Activated CD8-positive, alpha-beta T cell treated with anti-CD3 and anti-CD28 coated beads, Interleukin-2, amount 10 ng/mL, durations not matched to agents 7 days and 5 days (primary cell): ENCODE measurements at places on chromosomes 5 and 9. TPM values are rescaled to one million over a fixed set of nuclear protein-coding genes. Genes with fewer than 3 reads are reported as not detected.

Gene AJM1
- total RNA-seq: 5.3 TPM

Gene IL13
- total RNA-seq: 1.4 TPM

Gene LCN2
- not detected for total RNA-seq

Gene IQGAP2
- 62.7 TPM for total RNA-seq

Gene LHX3
- total RNA-seq: 0.16 TPM

Gene PRRT1B
- total RNA-seq: not detected

Gene SMIM32
- not detected for total RNA-seq

Gene HEMGN
- 1.2 TPM for total RNA-seq

Gene SURF1
- total RNA-seq: 37.4 TPM

GRCh38 chr5:111404270-111404769 is 108.0 kb downstream of the STARD4 start:
- H3K4me1 ChIP-seq: no peaks in the 10 kb centered on the region
- no peak overlapping the region for H3K27ac ChIP-seq
- H3K36me3 ChIP-seq: peaks cover 80% of the 10 kb centered on the region
- no peaks in the 10 kb centered on the region for H3K27me3 ChIP-seq
- DNase-seq: no peak
- no peak overlapping the region for H3K4me3 ChIP-seq

DNA sequence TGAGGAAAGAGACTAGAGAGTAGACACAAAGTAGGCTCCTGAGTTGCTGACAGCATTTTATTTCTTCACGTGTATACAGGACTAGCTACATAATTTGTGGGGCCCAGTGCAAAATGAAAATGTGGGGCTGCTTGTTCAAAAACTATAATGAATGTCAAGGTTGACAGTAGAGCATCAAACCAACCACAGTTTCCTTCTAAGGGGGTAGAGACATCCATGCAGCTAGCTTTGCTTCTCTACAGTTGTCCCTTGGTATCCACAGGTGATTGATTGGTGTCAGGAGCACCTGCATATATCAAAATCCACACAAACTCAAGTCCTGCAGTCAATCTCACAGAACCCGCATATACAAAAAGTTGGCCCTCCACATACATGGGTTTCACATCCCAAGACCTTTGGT is 129.6 kb downstream of the SAXO1 start:
- H3K27me3 ChIP-seq: peaks cover 16% of the 10 kb centered on the region
- H3K36me3 ChIP-seq: no peaks in the 10 kb centered on the region
- no peak overlapping the region for H3K27ac ChIP-seq
- no peak for DNase-seq

DNA sequence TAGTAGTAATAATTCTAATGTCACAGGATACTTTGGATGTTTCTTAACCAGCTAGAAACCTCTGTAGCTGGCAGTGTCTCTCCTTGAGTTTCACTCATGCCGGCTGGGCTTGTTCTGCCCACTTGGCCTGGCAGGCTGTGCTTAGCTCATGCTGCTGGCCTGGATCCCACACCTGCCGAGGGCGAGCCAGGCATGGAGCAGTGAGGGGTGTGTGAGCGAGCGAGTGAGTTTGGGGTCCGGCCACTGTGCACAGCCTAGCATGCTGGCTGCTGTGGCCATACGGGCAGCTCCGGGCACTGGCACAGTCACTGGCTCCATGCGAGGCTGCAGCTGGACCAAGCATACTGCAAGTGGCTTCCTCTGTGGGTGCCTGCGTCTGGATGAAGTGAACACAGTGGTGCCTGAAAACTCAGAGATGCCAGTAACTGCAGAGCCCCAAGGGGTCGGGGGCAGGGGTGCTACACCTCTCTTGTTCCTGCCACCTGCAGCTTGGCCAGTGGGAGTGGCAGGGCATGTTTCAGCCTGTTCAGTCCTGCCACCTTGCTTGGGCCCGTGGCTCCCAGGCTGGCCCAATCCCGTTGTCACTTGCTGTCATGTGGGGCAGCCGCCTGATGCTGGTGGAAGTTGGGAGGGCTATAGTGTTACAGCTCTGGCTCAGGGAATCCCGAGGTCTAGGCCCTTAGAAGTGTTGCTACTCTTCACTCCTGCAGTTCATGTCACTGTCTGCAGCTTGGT is 9.9 kb downstream of the FSD1L start:
- H3K27ac ChIP-seq: no peak overlapping the region
- peaks cover 9% of the 10 kb centered on the region for H3K36me3 ChIP-seq
- no peaks in the 10 kb centered on the region for H3K27me3 ChIP-seq
- H3K4me3 ChIP-seq: no peak overlapping the region

DNA sequence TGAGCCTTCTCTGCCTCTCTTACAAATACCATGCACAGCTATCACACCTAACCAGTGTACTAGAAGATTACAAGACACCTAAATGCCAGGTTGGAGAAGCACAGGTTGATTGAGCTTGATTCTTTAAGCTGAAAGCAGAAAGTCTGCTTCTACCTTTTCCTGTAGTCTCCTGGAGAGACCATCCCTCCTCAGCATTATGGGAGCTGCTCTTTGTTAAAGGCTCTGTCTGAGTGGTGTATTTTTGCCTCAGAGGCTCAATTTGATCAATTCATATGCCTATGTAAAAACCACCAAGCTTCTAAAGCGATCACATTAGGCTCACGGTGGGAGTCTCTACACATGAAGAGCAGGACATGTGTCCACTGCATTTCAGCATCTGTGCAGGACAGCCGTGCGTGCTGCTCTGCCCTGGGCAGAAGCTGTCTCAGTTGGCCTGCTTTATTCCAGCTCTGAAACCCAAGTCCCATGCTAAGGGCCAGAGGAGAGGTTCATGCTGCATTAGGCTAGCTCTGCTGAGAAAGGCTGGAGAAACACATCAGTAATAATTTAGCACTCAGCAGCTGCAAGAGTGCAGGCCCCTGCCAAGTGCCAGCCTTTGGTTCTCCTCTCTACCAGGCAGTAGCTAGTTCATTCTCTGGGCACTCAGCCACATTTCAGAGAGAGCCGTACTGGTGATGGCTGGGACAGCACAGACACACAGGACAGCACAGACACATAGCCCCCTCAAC is 41.7 kb downstream of the TMEM167A start:
- H3K27ac ChIP-seq: no peak overlapping the region
- no peak overlapping the region for H3K4me3 ChIP-seq
- peaks cover 2% of the 10 kb centered on the region for H3K4me1 ChIP-seq
- no peaks in the 10 kb centered on the region for H3K27me3 ChIP-seq
- DNase-seq: no peak
- H3K36me3 ChIP-seq: no peaks in the 10 kb centered on the region

- H3K27me3 ChIP-seq: peaks cover 21% of the 10 kb centered on the region
- no peak overlapping the region for H3K27ac ChIP-seq
- no peak for DNase-seq
- no peaks in the 10 kb centered on the region for H3K36me3 ChIP-seq
- H3K4me1 ChIP-seq: peaks cover under 1% of the 10 kb centered on the region
Observed at GRCh38 chr9:132986114-132986513, 7.6 kb downstream of the GFI1B start.

GRCh38 chr5:143575286-143575685 is 171.8 kb upstream of the NR3C1 start:
- H3K4me3 ChIP-seq: no peak overlapping the region
- no peak overlapping the region for H3K27ac ChIP-seq
- no peaks in the 10 kb centered on the region for H3K36me3 ChIP-seq

DNA sequence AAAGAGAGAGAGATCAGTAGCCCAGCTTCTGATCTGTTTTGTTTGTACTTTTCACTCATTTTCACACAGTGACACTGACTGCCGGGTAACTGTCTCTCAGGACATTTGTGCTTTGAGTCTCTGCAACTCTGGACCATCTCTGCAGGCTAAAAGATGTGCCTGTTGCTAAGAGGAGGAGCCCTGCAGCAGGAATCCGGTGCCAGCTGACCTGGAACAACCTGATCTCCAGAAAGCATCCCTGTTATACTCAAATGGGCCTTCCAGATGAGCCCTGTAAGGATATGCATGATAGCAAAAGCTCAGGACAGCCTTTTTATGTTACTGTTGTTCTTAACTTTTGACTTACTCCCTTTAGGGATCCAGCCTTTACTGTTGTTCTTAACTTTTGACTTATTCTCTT is 170.7 kb upstream of the RASEF start:
- no peaks in the 10 kb centered on the region for H3K4me1 ChIP-seq
- no peaks in the 10 kb centered on the region for H3K27me3 ChIP-seq
- no peak for DNase-seq
- H3K36me3 ChIP-seq: no peaks in the 10 kb centered on the region
- H3K4me3 ChIP-seq: no peak overlapping the region

DNA sequence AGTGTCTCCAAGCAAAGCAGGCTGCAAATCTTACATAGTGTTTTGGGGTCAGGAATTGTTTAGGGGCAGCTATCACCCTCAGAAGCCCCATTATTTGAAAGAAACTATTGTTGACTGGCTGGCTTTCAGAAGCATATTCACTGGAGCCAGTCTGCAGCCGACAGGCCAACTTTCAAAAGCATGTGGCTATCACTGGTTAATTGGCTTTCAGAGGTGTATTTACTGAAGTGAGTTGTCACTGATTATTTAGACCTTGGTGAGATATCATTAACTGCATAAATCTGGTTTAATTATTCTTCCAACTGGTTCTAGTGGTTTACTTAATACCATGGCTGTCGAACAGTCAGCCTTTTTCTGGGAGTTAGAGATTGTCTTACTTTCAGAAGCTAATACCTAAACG is 247.0 kb downstream of the CWC27 start:
- H3K36me3 ChIP-seq: peaks cover 7% of the 10 kb centered on the region
- no peaks in the 10 kb centered on the region for H3K27me3 ChIP-seq

DNA sequence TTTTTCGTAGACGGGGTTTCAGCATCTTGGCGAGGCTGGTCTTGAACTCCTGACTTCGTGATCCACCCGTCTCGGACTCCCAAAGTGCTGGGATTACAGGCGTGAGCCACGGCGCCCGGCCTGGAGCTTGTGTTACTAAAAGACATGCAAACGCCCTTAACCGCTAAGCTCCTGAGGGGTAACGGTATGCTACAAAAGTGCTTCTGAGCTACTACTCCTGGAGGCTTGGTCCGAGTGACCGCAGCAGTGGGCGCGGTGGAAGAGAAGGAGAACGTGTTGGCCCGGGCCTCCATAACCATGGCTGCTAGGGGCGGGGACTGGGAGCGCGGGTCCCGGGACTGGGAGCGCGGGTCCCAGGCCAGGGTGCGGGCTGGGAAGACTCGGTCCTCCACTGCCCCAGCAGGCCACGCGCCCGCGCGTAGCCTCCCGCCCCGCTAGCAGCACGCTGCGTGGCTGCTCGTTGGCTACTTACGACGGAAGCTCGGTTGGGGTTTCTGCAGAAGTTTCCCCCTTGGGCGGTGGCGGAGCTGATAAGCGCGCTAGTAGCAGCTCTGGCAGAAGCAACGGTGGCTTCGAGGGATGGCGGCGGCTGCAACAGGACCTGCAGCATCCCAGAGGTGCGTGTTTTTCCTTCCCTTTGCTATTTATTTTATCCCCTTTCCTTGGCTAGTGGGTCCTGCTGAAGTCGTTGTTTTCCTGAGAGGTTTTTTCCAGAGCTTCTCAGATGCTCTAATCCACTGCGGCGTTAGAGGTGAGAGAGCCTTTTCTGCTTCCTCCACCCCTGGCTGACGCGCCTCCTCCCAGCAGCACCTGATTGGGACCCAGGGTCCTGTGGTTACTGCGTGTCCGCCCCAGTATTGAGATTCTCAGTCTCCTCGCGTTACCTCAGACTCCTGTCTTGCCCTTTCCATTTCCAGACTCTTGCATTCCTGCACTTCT is 69.2 kb upstream of the CCDC180 start:
- H3K4me3 ChIP-seq: peak overlapping the region; percentile 91
- H3K27ac ChIP-seq: peak overlapping the region; percentile 96
- peak; percentile 90 for DNase-seq
- H3K27me3 ChIP-seq: no peaks in the 10 kb centered on the region
- peaks cover 15% of the 10 kb centered on the region for H3K4me1 ChIP-seq

GRCh38 chr9:131296460-131296859 is 6.9 kb downstream of the PLPP7 start:
- no peak overlapping the region for H3K4me3 ChIP-seq
- H3K4me1 ChIP-seq: no peaks in the 10 kb centered on the region
- peaks cover 7% of the 10 kb centered on the region for H3K27me3 ChIP-seq

GRCh38 chr5:169811680-169812079 is 168.6 kb downstream of the INSYN2B start:
- H3K36me3 ChIP-seq: peaks cover 49% of the 10 kb centered on the region
- H3K27ac ChIP-seq: no peak overlapping the region
- no peaks in the 10 kb centered on the region for H3K27me3 ChIP-seq
- no peak overlapping the region for H3K4me3 ChIP-seq
- no peak for DNase-seq
- peaks cover 3% of the 10 kb centered on the region for H3K4me1 ChIP-seq

- H3K27me3 ChIP-seq: no peaks in the 10 kb centered on the region
- no peak overlapping the region for H3K4me3 ChIP-seq
- no peak overlapping the region for H3K27ac ChIP-seq
- H3K36me3 ChIP-seq: peaks cover 28% of the 10 kb centered on the region
- no peak for DNase-seq
Observed at GRCh38 chr5:160011471-160011870, 2.5 kb downstream of the TTC1 start.

GRCh38 chr9:111691672-111692329 is 30.4 kb downstream of the GNG10 start:
- DNase-seq: no peak
- H3K4me1 ChIP-seq: peaks cover 3% of the 10 kb centered on the region
- no peak overlapping the region for H3K4me3 ChIP-seq
- no peaks in the 10 kb centered on the region for H3K36me3 ChIP-seq
- H3K27me3 ChIP-seq: no peaks in the 10 kb centered on the region
- H3K27ac ChIP-seq: no peak overlapping the region

- no peaks in the 10 kb centered on the region for H3K4me1 ChIP-seq
- no peak overlapping the region for H3K4me3 ChIP-seq
- H3K36me3 ChIP-seq: no peaks in the 10 kb centered on the region
- H3K27me3 ChIP-seq: peaks cover 25% of the 10 kb centered on the region
- DNase-seq: no peak
Observed at GRCh38 chr5:115685490-115685889, 59.7 kb upstream of the TMED7 start.

GRCh38 chr5:93583768-93584595 is 960 bp downstream of the NR2F1 start:
- H3K4me1 ChIP-seq: peaks cover 35% of the 10 kb centered on the region
- H3K27ac ChIP-seq: no peak overlapping the region

- DNase-seq: no peak
- no peaks in the 10 kb centered on the region for H3K36me3 ChIP-seq
- no peak overlapping the region for H3K4me3 ChIP-seq
- peaks cover 3% of the 10 kb centered on the region for H3K4me1 ChIP-seq
Observed at GRCh38 chr5:106801554-106801953, 869.2 kb downstream of the EFNA5 start.
